ENCODE measurements at places on chromosomes 11 and 22.

DNA sequence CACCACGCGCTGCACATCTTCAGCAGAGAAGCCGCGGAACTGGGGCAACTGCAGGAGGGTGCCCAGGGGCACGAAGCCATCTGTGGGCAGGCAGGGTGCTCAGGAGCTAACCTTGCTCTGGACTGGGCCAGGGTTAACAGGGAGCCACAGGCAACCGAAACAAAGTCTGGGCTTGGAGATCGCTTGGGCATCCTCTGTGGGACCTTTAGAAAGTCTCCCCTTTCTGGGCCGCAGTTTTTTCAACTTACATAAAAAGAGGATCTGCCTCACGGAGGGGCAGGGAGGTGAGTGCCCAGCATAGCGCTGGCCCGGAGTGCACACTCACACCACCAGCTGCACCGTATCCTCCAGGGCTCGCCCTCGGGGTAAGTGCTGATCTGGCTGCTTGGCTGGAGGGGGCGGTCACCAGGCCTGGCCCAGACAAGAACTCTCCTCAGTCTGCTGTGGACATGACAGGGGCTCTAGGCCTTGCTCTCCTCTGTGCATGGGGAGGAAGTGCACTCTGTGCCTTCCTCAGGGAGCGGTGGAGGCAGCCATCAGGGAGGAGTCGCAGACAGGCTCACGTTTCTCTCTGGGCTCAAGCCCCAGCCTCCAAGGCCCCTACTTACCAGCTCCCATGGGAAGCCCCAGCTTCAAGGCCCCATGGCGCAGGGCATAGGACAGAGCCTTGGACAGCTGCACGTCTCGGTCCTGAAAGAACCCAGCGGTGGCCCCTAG lies 937 bp downstream of the TRPT1 start:
- peaks cover 43% of the 10 kb centered on the region for H3K4me1 ChIP-seq
- peak overlapping the region; percentile 97 for H3K27ac ChIP-seq
- no peak for DNase-seq
- peak overlapping the region; percentile 85 for H3K4me3 ChIP-seq

GRCh38 chr11:22161489-22161888 lies 31.4 kb upstream of the ANO5 start:
- H3K27ac ChIP-seq = no peak overlapping the region
- H3K4me1 ChIP-seq = no peaks in the 10 kb centered on the region
- H3K27me3 ChIP-seq = no peaks in the 10 kb centered on the region

- no peaks in the 10 kb centered on the region for H3K27me3 ChIP-seq
- peak; percentile 54 for DNase-seq
- peaks cover 30% of the 10 kb centered on the region for H3K4me1 ChIP-seq
- no peak overlapping the region for H3K27ac ChIP-seq
- H3K4me3 ChIP-seq = no peak overlapping the region
These were observed 109.4 kb upstream of the OR4B1 start for GRCh38 chr11:48107188-48107704.

DNA sequence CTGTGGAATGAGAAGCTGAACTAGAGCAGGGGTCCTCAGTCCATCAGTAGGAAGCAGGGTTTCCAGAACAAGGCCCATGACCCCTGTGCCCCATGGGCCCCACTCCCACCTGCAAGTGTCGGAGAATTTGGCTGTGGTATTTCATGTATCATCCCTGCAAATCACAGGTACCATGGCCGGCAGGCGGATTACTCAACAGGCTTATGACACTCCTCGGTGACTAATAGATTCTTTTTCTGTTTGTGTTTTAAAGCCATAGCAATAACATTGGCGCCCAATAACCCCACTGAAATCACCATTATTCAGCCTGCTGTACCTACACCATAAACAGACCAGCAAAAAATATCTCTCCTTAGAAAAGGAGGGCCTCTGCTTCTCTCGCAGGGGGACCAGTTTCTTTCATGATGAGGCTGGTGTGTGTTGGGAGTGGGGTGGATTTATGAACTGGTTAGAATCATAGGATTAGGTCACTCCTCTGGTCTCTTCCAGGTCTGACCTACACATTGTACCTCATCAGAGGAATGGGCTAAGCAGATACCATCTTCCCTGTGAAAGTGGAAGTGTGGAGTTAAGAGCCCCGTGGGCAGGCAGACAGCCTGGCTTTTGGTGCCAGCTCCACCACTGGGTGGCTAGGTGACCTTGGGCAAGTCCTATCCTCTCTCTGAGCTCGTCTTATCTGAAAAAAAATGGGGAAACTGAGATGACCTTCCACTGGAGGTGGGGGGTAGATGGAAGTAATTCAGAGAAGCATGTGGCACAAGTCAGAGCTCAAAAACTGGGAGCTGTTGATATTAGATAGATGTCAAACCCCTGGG lies 60.2 kb upstream of the WNT11 start:
- H3K36me3 ChIP-seq = no peaks in the 10 kb centered on the region
- peak overlapping the region; percentile 64 for H3K27ac ChIP-seq
- H3K27me3 ChIP-seq = no peaks in the 10 kb centered on the region
- peaks cover 29% of the 10 kb centered on the region for H3K4me1 ChIP-seq

DNA sequence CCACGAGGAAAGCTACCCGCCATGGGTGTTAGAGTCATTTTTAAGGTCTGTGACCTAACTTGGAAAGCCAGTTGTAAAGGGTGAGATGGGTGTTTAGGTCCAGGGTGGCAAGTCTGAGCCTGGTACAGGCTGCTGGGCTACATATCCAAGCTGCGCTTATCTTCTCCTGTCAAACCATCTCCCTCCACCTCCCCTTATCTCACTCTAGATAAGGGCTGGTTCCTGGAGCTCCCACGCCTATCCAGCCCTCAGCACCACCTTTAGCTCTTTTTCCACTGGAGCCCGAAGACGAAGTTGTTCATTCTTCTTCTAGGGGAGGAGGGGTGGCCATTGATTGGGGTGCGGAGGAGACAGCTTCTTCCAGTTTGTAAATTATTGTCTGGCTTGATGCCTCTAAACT lies 48.5 kb downstream of the MICAL2 start:
- H3K27me3 ChIP-seq = no peaks in the 10 kb centered on the region
- H3K27ac ChIP-seq = peak overlapping the region; percentile 96
- H3K4me1 ChIP-seq = peaks cover 79% of the 10 kb centered on the region
- H3K36me3 ChIP-seq = peaks cover 16% of the 10 kb centered on the region
- peak; percentile 54 for DNase-seq
- H3K4me3 ChIP-seq = no peak overlapping the region

DNA sequence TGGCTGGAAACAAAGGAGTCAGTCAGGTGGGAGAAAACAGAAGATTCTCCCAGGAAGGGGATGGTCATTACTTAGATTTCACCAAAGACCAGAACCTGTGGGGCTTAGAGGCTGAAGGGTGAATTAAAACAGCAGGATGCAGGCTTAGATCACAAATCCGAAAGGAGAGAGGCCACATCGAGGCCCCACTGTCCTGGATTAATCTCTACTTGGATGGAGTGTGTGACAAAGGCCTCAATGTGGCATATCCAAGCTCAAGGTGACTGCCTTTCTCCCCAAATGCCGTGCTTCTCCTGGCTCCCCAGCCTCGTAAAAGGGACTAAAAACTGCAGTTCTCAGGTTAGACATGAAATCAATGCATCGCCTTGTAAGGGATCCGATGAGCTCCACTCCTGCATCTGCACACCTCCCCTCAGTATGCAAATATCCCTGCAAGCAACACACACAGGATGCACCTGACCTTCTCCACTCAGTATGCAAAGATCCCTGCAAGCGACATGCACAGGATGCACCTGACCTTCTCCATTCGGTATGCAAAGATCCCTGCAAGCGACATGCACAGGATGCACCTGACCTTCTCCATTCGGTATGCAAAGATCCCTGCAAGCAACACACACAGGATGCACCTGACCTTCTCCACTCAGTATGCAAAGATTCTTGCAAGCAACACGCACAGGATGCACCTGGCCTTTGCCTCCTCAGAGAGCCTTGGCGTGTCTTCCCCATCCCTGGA lies 447.4 kb downstream of the BRD1 start:
- H3K4me3 ChIP-seq = no peak overlapping the region
- no peaks in the 10 kb centered on the region for H3K36me3 ChIP-seq
- peak; percentile 5 for DNase-seq
- H3K27ac ChIP-seq = no peak overlapping the region
- no peaks in the 10 kb centered on the region for H3K27me3 ChIP-seq

DNA sequence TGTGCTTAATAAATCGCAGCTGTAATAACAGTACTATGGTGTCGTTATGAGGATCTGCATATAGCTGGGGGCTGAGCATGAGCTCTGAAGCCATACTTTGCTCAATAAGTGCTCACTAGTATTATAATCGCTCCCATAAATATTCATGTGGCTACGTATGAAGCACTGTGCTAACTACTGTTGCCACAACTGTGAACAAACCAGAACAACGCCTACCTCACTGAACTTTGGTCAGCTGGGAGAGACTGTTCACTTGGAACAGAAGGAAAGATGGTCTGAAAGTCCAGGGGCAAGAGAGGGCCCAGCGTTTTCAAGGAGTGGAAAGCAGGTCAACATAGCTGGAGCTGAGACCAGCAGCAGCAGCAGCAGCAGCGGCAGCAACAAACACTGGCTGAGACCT lies 141.6 kb downstream of the EFCAB6 start:
- H3K27me3 ChIP-seq = no peaks in the 10 kb centered on the region
- H3K36me3 ChIP-seq = no peaks in the 10 kb centered on the region
- no peak for DNase-seq
- no peaks in the 10 kb centered on the region for H3K4me1 ChIP-seq
- H3K27ac ChIP-seq = no peak overlapping the region

DNA sequence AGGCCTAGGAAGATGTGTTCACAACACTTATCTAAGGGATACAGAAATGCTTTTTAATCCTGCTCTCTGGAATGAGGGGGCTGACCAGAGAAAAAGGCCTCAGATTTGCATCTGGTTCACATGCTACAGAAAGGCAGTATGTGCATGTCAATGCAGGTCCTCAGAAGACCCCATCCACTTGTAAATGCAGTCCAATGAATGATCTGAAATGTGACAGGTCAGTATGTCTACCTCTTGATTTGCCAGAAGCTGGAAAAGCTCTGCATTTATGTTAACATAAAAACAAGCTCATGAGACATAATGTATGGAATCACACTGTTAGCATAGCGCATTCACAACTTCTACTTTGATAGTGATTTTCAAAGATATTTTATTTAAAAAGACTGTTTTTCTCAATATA lies 367.4 kb upstream of the CHORDC1 start:
- no peaks in the 10 kb centered on the region for H3K4me1 ChIP-seq
- no peak overlapping the region for H3K27ac ChIP-seq
- H3K4me3 ChIP-seq = no peak overlapping the region
- H3K36me3 ChIP-seq = no peaks in the 10 kb centered on the region

DNA sequence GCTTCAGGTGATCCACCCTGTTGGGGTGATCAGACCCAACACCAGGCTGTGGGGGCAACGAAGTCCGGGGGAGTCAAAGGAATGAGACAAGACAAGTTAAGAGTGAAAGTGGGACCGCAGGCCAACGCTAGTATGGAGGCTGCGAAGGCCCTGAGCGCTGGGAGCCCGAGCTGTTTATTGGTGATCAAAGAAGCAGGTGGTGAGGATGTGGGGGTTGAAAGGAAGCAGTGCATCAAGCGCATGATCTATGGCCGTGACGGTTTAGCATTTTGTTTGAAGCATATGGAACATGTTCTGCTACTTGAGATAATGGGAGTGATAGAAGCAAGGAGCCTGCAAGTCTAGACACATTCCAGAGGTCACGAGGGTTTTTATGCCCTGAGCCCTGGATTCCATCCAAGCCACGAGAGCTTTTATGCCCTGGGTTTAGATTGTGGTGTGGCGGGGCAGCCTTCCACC lies 49.5 kb downstream of the MCHR1 start:
- no peaks in the 10 kb centered on the region for H3K4me1 ChIP-seq
- H3K4me3 ChIP-seq = no peak overlapping the region
- no peak for DNase-seq

- no peaks in the 10 kb centered on the region for H3K27me3 ChIP-seq
- no peaks in the 10 kb centered on the region for H3K4me1 ChIP-seq
- H3K4me3 ChIP-seq = no peak overlapping the region
- DNase-seq = no peak
- H3K36me3 ChIP-seq = no peaks in the 10 kb centered on the region
These were observed 300.6 kb upstream of the C11orf87 start for GRCh38 chr11:109121173-109121932.

DNA sequence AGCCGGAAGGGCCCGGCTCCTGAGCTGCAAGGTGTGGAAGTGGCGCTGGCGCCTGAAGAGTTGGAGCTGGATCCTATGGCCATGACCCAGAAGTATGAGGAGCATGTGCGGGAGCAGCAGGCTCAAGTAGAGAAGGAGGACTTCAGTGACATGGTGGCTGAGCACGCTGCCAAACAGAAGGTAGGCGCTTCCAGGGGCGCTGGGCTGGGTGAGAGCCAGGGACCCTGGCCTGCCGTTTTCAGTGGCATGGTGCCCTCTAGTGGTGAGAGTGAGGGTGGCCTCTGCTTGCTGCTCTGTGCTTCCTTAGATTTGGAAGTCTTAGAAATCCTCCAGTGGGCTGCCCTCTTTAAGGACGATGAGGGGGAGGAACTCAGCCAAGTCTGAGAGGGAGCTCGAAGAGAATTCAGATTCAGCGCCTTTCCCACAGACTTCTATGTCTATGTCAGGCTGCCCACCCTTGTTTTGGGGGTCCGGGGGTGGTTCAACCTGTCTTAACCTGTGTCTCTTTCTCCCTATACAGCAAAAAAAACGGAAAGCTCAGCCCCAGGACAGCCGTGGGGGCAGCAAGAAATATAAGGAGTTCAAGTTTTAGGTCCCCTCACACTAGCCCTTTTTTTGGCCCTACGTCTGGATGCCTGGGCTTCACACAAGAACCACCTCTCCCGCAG lies 1.8 kb upstream of the PACS1 start:
- peak overlapping the region; percentile 94 for H3K27ac ChIP-seq
- H3K36me3 ChIP-seq = peaks cover 53% of the 10 kb centered on the region
- peaks cover 41% of the 10 kb centered on the region for H3K4me1 ChIP-seq
- DNase-seq = peak; percentile 81

- no peaks in the 10 kb centered on the region for H3K36me3 ChIP-seq
- no peaks in the 10 kb centered on the region for H3K4me1 ChIP-seq
- no peak overlapping the region for H3K4me3 ChIP-seq
- H3K27ac ChIP-seq = no peak overlapping the region
- no peak for DNase-seq
These were observed 20.0 kb downstream of the MMP7 start for GRCh38 chr11:102510439-102511135.

DNA sequence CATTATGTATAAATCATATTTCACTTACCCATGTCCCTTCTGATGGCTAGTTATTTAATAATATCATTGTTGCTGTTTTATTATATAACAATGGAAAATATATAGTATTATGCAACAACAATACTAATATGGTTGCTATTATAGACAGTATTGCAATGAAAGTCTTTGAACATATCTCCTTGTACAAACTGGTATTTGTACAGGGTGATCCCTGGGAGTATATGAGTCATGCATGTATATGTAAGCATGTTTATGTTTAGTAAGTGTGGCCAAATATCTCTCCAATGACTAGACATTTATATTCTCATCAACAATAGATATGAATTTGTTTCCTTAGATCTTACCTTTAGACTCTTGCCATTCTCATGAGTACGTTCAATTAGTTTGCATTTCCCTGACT lies 55.9 kb downstream of the KCNC1 start:
- no peaks in the 10 kb centered on the region for H3K36me3 ChIP-seq
- H3K27ac ChIP-seq = no peak overlapping the region
- no peak overlapping the region for H3K4me3 ChIP-seq
- no peaks in the 10 kb centered on the region for H3K27me3 ChIP-seq

- H3K27me3 ChIP-seq = no peaks in the 10 kb centered on the region
- H3K27ac ChIP-seq = peak overlapping the region; percentile 37
- H3K4me1 ChIP-seq = no peaks in the 10 kb centered on the region
- H3K4me3 ChIP-seq = no peak overlapping the region
- DNase-seq = no peak
These were observed 9.6 kb downstream of the MGAT3 start for GRCh38 chr22:39466228-39467006.
